ENCODE measurements at places on chromosomes 13 and 19.
A peak's percentile ranks its signal among the peaks of the same experiment; 100 is the strongest.

- DNase-seq = no peak
Measured at GRCh38 chr13:85549819-85550218, 249.4 kb downstream of the SLITRK6 start.

DNA sequence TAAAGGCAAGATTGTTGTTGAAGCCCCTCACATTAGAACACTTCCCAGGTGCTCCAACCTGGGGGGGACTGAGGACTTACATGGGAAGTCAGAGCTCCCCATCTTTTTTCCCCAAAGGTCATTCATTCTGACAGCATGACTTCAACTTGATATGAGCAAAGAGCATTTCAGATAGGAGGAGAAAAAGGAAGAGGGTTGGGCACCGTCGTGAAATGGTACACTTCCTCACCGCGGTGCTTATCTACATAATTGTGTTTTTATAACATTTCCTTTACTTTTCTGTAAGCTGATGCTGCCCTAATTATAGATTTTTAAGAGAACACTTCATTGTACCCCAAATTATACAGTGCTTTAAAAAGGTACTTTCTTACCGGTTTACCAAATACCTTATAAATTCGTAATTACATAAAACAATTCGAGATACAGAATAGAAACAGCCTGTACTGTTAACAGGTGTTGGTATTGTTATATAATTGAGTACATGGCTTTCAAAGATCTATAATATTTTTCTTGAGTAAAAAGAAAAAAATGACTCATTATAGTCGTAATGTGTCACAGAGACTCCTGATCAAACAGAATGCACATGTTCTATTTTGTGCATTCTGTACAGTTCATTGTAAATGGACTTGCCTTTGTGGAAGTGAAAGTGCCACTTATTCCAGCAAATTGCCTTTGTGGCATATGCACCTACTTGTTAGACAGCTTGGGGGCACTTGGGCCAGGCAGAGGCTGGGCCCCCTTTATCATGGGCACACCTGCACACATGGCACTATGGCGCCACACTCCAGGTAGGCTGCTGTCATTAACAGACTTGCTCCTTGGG is 81.8 kb downstream of the GGACT start:
- peak; percentile 31 for DNase-seq

DNA sequence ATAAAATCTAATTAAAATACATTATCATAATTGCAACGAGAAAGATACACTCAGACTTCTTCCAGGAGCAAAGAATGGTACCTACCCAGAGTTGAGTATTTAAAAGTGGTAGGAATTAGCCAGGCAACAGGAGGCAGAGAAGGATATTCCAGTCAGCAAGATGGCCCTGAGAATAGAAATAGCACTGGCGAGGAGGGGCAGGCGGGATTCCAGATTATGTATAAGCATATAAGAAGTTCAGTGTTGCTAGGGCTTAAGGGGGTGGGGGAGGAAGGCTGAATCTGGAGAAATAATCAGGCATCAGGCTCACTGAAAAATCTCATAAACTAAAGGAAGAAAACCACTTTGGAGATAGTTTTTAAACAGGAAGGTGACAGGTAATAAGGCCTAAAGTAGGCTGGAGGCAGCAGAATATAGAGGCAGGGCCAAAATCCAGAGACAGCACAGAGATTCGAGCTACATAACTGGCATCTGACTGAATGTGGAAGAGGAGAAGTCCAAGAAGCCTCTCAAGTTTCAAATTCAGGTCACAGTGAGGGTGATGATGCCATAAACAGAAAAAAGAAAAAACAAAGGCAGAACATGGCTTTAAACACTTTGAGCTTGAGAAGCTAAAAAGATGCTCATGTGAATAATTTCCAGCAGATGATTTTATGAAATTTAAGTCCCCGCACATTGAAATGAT is 7.5 kb downstream of the KPNA3 start:
- DNase-seq = no peak

GRCh38 chr19:10895363-10895762 is 24.0 kb downstream of the CARM1 start:
- DNase-seq = no peak

GRCh38 chr13:84136582-84136981 is 254.3 kb upstream of the SLITRK1 start:
- peak; percentile 27 for DNase-seq

GRCh38 chr13:111510502-111511218 is 190.2 kb downstream of the TEX29 start:
- no peak for DNase-seq

GRCh38 chr13:37381502-37381901 is 217.1 kb downstream of the POSTN start:
- no peak for DNase-seq

- DNase-seq = no peak
Measured at GRCh38 chr19:58560921-58561320, 2.5 kb upstream of the UBE2M start.

DNA sequence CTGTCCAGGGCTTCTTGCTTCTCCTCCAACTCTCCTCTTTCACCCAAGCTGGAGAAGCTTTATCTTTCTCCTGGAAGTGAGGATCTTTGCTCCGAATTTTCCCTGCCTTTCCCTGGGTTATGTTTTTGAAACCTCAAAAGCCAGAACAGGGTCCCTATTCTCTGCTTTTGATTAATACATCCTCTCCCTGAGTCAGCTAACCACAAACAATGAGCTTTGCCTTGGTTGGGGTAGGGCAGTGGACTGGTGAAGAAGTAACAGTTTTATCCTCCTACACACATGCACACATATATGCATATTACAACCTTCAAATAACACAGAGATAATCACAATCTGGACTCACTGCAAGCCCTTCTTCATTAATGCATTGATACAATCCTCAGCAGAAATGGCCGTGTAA is 44.6 kb downstream of the DLEU7 start:
- DNase-seq = peak; percentile 22

- no peak for DNase-seq
Measured at GRCh38 chr13:42102961-42103865, 54.8 kb downstream of the DGKH start.

- DNase-seq = no peak
Measured at GRCh38 chr19:49772850-49773432, 6.1 kb downstream of the AP2A1 start.

- no peak for DNase-seq
Measured at GRCh38 chr19:14177496-14178074, 28.4 kb downstream of the ADGRL1 start.

DNA sequence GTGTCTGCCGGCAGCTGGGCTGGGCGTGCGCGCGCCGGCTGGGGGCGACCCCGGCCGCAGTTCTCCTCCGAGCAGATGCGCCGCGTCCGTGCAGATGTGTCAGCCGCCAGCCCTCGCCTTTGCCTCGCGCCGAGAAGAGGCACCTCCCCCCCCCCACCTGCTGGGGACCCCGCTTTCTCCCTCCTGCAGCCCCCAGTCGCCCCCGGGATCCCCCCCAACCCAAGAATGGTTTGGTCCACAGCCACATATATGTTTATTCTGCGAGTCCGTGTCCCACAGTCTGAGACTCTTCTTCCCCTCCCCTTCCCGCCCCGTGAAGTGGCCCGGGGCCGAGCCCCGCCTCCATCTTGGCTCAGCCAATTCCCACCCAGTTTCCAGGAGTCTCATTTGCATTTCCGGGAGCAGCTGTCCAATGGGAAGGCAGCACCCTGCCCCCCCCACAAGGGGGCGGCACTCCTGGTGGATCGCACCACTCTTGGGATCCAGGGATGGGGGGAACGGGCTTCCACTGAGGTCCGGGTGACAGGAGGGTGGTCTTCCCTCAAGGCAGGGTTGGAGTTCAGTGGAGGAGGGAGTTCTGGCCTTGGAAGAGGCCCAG is 8.6 kb downstream of the ISOC2 start:
- DNase-seq = peak; percentile 93

GRCh38 chr19:29837448-29837981 is 25.7 kb downstream of the CCNE1 start:
- no peak for DNase-seq

DNA sequence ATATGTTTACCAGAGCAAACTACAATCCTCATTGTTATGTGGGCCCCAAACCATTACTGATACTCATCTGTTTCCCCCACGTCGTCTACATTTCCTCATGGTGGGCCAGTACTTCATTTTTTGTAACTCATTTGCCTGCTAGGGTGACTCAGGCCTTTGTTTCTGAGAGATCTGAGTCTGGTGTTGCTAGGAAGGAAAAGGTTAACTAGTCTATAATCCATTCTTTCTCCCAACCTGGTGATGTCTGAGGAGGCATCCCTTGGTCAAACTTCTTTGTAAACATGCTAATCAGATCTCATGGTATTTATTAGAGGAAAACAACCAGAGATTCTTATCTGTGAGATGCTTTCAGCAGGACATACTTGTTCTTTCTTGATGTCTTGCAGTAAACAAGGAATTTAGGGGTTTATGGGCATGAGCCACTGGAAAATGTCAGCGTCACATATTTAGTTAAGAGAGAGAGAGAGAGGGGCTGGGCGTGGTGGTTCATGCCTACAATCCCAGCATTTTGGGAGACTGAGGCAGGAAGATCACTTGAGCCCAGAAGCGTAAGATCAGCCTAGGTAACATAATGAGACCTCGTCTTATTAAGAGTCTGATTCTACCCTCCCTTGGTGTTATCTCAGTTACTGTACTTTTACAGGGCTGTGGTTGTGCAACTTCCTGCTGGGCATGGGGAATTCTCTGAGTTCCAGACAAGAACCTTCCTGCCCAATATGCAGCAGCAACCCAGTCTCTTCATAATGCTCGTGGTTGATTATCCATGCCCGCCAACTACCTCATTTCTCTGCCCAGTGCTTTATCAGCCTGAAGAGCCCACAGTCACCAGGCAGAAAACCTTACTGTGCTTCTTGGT is 9.7 kb upstream of the DPRX start:
- peak; percentile 44 for DNase-seq

- DNase-seq = no peak
Measured at GRCh38 chr13:53417601-53418000, 389.0 kb downstream of the OLFM4 start.

DNA sequence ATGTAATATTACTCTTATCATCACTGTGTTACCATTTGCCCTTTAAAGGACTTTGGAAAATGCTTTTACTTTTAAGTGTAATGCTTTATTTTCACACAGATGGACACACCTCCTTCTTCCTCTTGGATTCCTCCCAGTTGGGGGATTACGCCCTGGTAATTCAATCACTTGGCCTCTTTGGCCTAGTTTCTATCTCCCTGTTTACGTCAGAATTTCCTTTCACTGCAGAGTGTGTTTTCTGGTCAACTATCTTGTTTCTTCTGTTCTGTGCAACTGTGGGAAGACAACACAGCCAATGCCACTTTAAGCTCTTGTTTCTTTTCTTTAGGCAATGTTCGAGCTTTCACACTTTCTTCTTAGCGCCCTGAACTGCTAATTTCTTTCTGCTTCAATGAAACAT is 257.3 kb upstream of the MAB21L1 start:
- DNase-seq = no peak

DNA sequence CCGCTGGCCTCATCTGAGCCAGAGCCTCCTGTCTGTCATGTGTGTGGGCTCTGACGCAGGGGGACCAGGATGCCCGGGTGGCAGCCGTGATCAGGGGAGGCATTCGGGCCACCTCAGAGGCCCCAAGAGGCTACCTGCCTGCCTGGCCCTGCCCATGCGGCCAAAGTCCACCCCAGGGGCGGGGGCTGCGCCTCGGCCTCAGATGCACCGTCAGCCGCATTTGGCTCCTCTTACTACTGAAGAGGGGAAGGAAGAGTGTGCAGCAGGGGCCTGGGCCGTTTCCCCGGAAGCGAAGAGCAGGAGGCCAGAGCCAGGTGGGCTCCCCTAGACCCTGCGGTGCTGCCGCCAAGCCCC is 34.0 kb downstream of the C13orf46 start:
- no peak for DNase-seq

DNA sequence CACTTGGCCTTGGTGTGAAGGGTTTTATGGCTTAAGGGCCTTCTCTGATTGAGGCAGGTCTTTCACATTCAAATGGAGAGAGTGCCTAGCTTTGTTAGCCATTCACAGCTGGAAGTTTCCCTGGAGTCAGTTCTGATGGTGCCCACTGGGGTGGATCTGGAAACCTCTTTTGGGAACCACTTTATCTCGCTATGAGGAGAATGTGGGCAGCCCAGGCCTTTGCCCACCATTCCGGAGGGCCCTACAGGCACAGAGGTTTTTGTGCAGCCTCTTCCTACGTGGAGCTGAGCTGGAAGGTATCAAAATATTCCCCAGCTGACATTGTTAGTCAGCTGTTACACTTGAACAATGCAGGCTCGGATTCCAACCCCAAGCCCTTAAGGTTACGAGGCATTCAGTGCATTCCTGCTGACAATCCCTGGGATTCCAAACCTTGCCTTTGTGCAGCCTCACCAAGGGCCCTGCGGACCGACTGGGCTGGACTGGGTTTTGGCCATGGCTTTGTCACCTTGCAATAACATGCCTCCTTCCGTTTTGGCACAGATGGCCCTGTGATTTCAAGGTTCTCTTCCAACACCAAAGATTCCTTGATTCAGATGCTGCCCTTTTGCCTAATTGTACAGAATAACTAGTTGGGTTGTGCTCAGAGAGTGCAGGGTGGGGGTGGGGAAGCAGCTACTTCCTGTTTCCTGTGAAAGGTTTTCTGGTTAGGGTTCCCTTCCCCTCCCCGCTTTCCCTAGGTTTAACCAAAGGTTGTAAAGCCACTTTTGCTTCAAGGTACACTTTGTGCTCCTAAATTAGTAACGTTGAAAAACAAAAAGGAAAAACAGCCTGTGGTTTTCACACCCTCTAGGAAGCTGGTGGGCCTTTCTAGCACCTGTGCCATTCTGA is 27.0 kb downstream of the SAE1 start:
- peak; percentile 79 for DNase-seq

- no peak for DNase-seq
Measured at GRCh38 chr13:20363603-20364002, 131.5 kb upstream of the GJB6 start.

DNA sequence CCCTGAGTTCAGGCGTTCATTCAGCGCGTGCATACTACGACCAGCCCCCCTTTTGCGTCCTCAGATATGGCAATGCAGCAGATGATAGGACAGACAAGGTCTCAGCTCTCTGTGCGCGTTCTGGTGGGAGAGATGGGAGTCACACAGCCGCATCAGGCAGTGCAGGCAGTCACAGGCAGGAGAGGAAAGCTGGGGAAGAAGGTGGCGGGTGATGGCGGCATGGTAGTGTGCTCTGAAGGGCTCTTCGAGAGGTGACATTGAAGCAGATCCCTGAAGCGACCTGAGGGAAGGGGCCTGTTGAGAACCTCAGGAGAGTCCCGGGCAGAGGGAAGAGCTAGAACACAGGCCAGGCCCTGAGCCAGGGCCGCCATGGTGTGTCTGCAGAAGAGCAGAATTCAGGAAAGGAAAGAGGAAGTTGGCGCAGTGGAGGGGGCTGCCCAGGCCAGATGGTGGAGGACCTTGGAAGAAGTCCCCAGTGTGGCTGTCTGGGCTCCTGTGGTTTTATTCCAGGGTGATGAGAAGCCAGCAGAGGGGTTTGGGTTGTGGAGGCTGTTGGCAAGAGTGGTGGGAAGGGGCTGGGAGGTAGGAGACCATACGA is 3.5 kb downstream of the USF2 start:
- peak; percentile 72 for DNase-seq

DNA sequence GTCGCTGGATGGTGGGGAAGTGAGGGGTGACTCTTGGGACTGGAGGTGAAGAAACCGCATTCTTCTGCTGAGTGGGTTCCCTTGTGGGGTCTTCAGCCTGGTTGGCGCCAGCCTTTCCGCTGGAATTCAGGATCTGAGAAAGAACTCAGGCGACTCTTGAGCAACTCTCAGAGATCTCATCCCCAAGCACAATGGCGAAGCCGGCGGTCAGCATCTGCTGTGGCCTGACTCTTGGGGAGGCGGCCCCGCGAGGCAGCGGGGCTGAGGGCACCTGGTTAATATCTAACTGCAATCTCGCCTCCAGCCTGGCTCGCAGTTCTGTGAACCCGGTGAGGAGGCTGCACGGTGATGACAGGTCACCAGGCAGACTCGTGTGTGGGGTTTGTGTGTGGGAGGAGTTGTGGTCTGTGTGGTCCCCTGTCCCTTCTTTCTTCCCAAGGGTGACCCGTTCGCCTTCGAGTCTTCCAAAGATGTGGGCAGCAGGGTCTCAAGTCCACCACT is 883 bp downstream of the ZNF441 start:
- DNase-seq = peak; percentile 73

All from OCI-M1 (cell line).